ENCODE measurements at places on chromosomes 1 and 21. TPM values are rescaled to one million over a fixed set of nuclear protein-coding genes. Genes with fewer than 3 reads are reported as not detected.

LINGO4 gene
- not detected for total RNA-seq

ITLN2 gene
- total RNA-seq: not detected

OR2M4 gene
- total RNA-seq: not detected

ARHGEF19 gene
- total RNA-seq: 4.0 TPM

ATAD3C gene
- total RNA-seq: 0.89 TPM

CHODL gene
- total RNA-seq: 0.13 TPM

OR2L8 gene
- not detected for total RNA-seq

PPP2R5A gene
- 30.6 TPM for total RNA-seq

PKP1 gene
- total RNA-seq: under 0.01 TPM

MTARC1 gene
- 3.6 TPM for total RNA-seq

EPHA2 gene
- total RNA-seq: 112 TPM

FNDC10 gene
- 1.3 TPM for total RNA-seq

LCE3E gene
- total RNA-seq: not detected

DDR2 gene
- 2.1 TPM for total RNA-seq

RLF gene
- 17.1 TPM for total RNA-seq

NAV1 gene
- total RNA-seq: 6.3 TPM

NR1I3 gene
- not detected for total RNA-seq

ILDR2 gene
- under 0.01 TPM for total RNA-seq

KCNJ9 gene
- not detected for total RNA-seq

CGN gene
- 0.13 TPM for total RNA-seq

CD101 gene
- 0.39 TPM for total RNA-seq

LCE1F gene
- total RNA-seq: not detected

FOXO6 gene
- not detected for total RNA-seq

RAB4A gene
- 12.8 TPM for total RNA-seq

VANGL2 gene
- not detected for total RNA-seq

SLC37A1 gene
- total RNA-seq: 11.5 TPM

TNNT2 gene
- not detected for total RNA-seq

KLHDC7A gene
- not detected for total RNA-seq

KRTAP13-2 gene
- not detected for total RNA-seq

CA14 gene
- total RNA-seq: not detected

OPTC gene
- total RNA-seq: not detected

CNR2 gene
- total RNA-seq: not detected

SAMSN1 gene
- total RNA-seq: 0.13 TPM
